Esophagus mucosa (tissue), 1 donor: ENCODE measurements at places on chromosomes 11 and 22. TPM values are rescaled to one million over a fixed set of nuclear protein-coding genes. Genes with fewer than 3 reads are reported as not detected.
A peak's percentile ranks its signal among the peaks of the same experiment; 100 is the strongest.

CBLIF gene
- not detected for total RNA-seq

SPTY2D1 gene
- total RNA-seq: 14.4 TPM

OR51B2 gene
- total RNA-seq: not detected

SCUBE2 gene
- total RNA-seq: 3.0 TPM

- no peak for ATAC-seq
Measured at GRCh38 chr11:37948258-37948657, 1350.2 kb upstream of the RAG2 start.

OR56A1 gene
- total RNA-seq: not detected

- peak; percentile 85 for ATAC-seq
Measured at GRCh38 chr22:30159561-30160353, 79.5 kb downstream of the HORMAD2 start.

GRCh38 chr11:94112206-94112953 lies 16.3 kb upstream of the PANX1 start:
- peak; percentile 50 for ATAC-seq

GRM5 gene
- not detected for total RNA-seq

DNA sequence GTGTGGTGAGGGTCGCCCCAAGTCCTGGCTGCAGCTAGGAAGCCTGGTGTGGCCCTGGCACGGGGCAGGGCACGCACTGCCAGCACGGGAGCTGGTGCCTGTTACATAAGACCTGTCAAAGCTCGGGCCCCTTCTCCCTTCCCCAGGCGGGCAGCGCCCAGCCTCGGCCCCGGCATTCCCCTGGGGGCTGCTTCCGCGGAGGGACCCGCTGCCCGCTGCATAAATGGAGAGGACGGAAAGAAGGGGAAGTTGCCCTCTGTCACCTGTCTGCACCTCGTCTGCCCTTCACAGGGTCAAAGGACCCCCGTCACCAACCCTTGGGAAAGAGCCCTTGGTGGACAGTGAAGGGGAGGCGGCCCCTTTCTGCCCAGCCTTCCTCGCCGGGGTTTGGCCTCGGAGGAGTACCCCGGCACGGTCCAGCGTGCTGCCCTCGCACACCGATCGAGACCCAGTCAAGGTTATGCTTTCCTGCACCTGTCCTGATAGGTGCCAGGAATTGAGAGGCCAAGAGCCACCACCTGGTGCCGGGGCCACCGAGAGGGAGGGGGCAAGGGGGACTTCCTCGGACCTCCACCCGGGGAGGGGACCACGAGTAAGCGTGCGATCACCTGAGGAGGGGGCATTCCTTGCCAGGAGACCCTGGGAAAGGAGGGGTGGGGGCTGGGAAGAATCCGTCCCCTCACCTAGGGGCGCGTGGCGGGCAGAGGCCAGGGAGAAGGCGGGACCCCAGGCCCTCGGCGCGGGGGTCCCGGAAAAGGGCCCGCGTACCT lies 16.8 kb upstream of the MFRP start:
- ATAC-seq: no peak

GRCh38 chr11:72851726-72852125 lies 37.5 kb downstream of the ATG16L2 start:
- ATAC-seq: no peak

OR51A2 gene
- total RNA-seq: not detected

GRCh38 chr11:124746621-124747243 lies 5.3 kb downstream of the VSIG2 start:
- peak; percentile 82 for ATAC-seq

DNA sequence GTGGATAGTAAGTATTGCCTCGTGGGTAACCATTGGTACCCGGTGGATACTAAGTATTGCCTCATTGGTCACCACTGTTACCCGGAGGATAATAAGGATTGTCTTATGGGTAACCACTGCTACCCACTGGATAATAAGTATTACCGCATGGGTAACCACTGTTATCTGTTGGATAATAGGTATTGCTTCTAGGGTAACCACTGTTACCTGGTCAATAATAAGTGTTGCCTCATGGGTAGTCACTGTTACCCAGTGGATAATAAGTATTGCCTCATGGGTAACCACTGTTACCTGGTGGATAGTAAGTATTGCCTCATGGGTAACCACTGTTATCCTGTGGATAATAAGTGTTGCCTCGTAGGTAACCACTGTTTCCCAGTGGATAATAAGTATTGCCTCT lies 22.6 kb upstream of the NXPE4 start:
- no peak for ATAC-seq

GRCh38 chr11:131723088-131723487 lies 352.7 kb downstream of the NTM start:
- no peak for ATAC-seq

SCGB1C1 gene
- not detected for total RNA-seq

GRCh38 chr22:50014053-50014501 lies 1.5 kb upstream of the IL17REL start:
- no peak for ATAC-seq

DNA sequence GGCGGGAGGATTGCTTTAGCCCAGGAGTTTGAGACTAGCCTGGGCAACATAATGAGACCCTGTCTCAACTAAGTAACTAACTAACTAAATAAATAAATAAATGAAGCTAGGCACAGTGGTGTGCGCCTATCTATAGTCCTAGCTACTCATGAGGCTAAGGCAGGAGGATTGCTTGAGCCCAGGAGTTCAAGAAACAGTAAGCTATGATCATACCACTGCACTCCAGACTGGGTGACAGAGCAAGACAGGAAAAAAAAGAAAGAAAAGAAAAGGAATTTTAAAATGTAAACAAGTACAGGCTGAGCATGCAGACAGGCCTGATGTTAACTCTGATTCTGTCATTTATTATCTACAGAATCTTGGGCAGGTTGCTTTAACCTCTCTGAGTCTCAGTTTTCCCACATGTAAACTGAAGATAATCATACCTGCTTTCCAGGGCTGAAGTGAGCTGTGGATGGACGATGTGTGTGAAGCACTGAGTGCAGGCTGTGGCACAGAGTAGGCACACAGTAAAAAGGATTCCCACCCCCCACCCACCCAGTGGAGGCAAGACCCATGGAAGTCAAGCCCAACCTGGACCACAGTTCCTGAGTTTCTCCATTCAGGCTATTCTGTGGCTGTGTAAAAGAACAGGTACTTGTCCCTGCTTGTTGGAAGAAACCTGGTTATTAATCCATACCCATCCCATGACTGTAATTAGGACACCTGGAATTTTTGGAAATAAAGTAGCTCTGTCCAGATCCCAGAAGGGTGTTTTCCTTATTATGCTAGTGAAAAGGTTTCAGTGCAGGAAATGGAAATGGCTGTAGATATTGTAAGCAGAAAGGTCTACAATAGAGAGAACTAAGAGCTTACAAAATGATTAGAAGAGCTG lies 18.7 kb upstream of the SCUBE2 start:
- peak; percentile 17 for ATAC-seq

BAIAP2L2 gene
- 4.5 TPM for total RNA-seq

DNA sequence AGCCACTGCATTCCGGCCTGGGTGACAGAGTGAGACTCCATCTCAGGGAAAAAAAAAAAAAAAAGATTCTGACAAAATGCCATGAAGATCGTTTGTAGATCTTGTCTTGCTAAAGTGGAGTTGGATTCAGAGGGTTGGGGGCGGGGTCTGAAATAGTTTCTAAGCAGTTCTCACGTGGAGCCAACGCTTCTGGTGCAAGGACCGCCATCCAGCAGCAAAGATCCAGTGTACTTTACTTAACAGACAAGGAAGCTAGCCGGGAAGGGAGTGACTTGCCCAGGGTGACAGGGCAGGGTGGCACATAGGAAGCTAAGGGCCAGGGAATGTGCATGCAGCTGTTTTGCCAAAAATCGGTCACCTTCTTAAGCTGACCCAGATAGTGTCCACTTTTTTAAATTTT lies 27.4 kb downstream of the APOL1 start:
- ATAC-seq: no peak

DNA sequence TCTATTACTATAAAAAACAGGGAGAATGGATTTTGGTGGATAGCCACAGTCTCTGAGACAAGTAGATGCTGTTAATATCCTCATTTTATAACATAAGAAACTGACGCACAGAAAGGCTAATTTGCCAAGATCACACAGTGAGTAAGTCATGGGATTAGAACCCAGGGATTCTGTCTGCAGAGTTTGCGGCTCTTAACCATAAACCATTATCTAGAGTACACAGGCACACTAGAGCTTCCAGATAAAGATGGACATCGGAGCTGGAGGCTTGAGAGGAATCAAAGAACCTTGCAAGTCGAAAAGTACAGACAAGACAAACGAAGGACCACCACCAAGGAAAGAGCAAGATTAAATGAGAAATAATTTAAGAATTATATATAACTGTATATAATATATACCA lies 11.3 kb downstream of the LGALS12 start:
- ATAC-seq: no peak

- no peak for ATAC-seq
Measured at GRCh38 chr11:9132203-9132878, 40.9 kb upstream of the SCUBE2 start.

DNA sequence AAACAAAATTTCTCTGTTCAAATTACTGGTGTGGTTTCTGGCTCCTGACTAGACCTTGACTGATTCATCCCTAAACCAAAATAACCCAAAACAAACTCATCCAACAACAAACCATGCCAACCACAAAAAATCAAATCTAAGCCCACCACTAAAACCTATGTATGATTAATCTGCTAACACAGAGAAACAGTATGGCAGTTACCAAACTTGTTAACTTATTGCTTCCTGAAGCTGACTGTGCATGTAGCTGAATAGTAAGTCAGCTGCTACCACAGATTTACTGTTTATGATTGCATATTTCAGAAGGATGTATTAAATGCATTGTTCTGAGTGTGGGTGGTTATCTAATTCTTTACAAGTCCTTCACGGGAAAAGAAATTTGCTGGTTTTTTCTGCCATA lies 231.1 kb downstream of the SWAP70 start:
- ATAC-seq: no peak

MCAM gene
- total RNA-seq: 25.0 TPM

RHBDD3 gene
- 10.4 TPM for total RNA-seq

DNA sequence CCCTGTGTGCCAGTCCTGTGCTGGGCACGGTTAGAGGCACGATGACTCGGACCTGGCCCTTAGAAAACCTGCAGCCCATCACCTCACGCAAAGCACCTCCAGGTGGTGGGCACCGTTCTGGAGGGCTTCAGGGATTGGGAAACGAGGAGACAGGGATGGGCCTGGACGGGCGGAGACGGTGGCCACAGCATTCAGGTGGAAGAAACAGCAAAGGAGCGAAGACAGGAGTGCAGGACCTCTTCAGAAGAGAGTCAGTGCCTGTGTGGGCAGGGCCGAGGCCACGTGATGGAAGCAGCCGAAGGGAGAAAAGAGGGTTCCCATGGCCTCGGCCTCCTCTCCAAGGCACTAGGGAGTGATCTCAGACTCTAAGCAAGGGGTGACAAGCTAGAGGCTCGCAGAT lies 8.1 kb upstream of the SLC22A12 start:
- no peak for ATAC-seq

DNA sequence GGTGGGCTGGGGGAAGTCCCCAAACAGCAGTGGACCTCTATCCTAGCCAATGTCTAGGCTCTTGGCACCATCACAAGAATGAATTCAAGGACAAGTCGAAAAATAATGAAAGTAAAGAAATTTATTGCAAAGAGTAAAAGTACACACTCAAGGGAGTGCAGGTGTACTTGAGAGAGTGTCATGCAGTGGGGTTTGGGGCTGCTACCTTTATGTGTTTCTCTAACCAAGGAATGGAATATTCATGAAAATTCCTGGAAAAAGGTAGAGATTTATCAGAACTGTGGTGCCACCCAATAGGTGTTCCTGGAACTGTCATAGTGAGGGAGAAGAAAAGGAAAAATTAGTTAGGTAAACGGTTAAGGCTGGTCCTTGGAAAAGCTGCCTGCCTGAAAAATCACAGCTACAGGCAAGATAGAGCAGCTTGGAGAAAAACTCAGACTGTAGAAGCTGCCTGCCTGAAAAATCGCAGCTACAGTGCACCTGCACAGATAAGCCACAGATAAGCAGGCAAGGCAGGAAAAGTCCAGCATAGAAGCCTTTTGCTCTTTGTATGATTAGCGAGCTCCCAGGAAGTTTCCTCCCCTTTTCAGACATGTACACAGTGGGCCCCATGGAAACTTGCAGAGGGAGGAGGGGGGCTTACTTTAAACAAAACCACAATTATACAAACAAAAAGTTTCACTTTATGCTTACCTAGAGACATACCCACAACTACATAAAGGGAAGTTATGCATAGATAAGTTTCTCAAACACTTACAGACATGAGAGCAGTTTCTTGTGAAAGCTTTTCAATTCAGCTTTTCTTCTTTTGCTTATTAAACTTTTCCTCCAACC lies 71.4 kb upstream of the B3GNT6 start:
- no peak for ATAC-seq

- peak; percentile 55 for ATAC-seq
Measured at GRCh38 chr11:101862391-101863233, 52.2 kb upstream of the CEP126 start.

GRCh38 chr22:45776313-45776585 lies 104.6 kb downstream of the ATXN10 start:
- ATAC-seq: no peak

- ATAC-seq: peak; percentile 30
Measured at GRCh38 chr11:65102142-65103095, 6.4 kb downstream of the VPS51 start.

DNA sequence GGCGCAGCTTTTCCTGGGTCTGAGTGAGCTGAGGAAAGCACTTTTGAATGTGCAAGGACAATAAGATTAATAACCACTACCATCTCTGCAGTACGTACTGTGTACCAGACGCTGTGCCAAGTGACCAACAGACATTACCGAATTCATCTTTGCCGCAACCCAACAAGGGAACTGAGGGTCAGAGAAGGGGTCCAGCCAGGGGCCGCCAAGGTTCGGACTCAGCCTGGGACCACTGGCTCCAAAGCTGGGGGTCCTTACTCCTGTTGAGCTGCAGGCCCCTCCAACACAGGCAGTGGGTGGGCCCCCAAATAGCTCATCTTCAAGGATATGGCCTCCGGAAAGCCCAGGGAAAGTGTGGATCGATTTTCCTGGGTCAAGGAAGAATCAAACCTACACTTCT lies 55.0 kb upstream of the EMID1 start:
- no peak for ATAC-seq

KRTAP5-1 gene
- not detected for total RNA-seq

DNA sequence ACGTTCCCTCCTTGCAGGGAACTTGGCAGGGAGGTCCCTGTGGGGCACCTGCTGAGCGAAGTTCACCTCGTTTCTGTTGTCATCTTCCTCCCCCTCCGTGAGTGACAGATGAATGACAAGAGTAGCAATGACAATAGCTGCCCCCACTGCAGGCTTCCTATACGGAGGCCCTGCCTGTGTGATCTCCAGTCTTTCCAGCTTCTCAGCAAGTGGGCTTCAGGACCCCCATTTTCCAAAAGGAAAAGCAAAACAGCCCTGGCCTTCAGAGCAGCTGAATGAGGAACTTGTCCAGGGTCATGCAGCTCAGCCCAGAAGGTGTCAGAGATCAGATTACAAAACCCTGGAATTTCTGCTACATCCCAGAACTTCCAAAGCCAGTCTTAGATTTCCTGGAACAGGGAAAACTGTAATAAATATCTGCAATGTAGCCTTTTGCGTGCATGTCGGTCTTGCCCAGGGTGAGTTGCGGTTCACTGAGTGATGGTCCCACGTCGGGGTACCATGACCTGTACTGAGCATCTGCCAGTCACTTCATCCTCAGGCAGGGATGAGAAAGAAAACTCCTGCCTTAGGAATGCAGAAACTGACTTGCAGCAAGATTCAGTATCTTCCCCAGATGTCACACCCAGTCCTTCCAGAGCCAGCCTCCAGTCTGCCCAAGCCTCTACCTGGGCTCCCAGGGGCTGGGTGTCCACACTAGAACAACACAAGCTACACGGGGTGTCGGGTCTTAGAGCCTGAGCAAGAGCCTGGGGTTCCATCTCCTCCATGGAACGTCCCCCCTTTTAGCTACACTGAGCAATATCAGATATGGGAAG lies 1457.0 kb downstream of the BRD1 start:
- no peak for ATAC-seq

GRCh38 chr11:7936615-7937014 lies 4.9 kb downstream of the OR10A3 start:
- ATAC-seq: no peak

MS4A4E gene
- total RNA-seq: 0.64 TPM

TIGD3 gene
- total RNA-seq: 0.16 TPM
